Effector memory CD4-positive, alpha-beta T cell (primary cell): ENCODE measurements at places on chromosomes 2 and 18.

DNA sequence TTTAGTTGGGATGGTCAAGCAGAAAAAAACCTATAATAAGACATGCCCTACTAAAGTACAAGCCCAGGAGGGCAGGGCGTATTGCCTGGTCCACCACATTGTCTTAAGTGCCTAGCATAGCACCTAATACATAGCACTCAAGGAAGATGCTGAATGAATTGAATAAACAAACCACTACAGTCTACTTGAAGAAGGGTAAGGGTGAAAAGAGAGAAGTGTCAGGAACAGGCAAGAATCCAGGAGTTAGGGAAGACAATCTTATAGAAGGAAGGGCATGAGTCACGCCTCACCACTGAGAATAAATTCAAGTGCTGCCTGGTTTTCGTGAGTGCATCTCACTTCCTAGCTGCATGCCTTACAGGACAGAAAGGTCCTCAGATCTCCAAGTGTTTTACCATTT lies 13.9 kb downstream of the SLC19A3 start:
- H3K4me3 ChIP-seq = no peak overlapping the region
- H3K27ac ChIP-seq = no peak overlapping the region
- H3K27me3 ChIP-seq = no peaks in the 10 kb centered on the region
- no peaks in the 10 kb centered on the region for H3K4me1 ChIP-seq

GRCh38 chr2:173578404-173579107 lies 223.9 kb downstream of the CDCA7 start:
- H3K4me3 ChIP-seq = no peak overlapping the region
- H3K27ac ChIP-seq = no peak overlapping the region
- no peaks in the 10 kb centered on the region for H3K4me1 ChIP-seq
- no peaks in the 10 kb centered on the region for H3K27me3 ChIP-seq

DNA sequence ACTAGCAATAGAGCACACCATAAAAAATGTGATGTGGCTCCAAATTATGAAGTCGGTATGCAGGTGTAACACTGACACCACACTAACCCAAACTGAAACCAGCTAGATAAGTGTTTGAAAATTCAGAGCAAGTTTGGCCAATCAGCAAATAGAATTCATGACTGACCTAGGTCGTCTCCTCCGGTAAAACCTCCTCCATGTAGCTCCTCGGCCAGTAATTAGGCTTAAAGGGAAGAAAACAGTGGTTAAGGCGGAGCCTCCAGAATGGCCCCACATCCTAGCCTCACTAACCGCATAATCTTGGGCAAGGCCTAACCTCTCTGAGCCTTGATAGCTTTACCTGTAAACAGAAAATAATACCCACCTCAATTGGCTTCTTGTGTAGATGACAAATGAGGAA lies 30.1 kb downstream of the C1D start:
- no peak overlapping the region for H3K27ac ChIP-seq
- no peaks in the 10 kb centered on the region for H3K36me3 ChIP-seq
- H3K27me3 ChIP-seq = no peaks in the 10 kb centered on the region
- DNase-seq = no peak

- H3K27me3 ChIP-seq = no peaks in the 10 kb centered on the region
Measured at GRCh38 chr2:113025737-113026136, 20.5 kb downstream of the IL36A start.

DNA sequence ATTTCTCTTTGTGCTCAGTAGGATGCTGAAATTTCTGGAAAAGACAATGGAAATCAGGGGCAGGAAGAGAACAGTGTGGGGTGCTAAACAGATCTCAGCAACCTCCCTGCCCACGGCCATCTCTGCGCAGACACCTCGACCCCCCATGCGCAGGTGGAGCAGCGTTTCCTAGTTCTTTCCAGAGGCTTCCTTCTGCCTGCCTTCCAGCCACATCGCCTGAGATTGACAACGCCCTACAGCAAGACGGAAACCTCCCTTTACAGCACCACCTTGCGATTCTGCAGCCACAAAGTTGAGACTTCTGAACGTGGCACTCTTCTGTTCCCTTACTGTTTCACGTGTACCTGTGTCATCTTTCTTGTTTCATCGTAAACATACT lies 31.4 kb upstream of the CASP8 start:
- peaks cover 13% of the 10 kb centered on the region for H3K4me1 ChIP-seq
- H3K4me3 ChIP-seq = no peak overlapping the region
- no peak for DNase-seq

GRCh38 chr2:20018601-20019152 lies 6.2 kb upstream of the MATN3 start:
- no peak overlapping the region for H3K4me3 ChIP-seq
- no peak overlapping the region for H3K27ac ChIP-seq
- DNase-seq = no peak
- H3K36me3 ChIP-seq = no peaks in the 10 kb centered on the region
- no peaks in the 10 kb centered on the region for H3K27me3 ChIP-seq
- H3K4me1 ChIP-seq = no peaks in the 10 kb centered on the region

GRCh38 chr2:105800036-105800713 lies 55.5 kb downstream of the NCK2 start:
- DNase-seq = no peak
- H3K27me3 ChIP-seq = no peaks in the 10 kb centered on the region
- peaks cover 90% of the 10 kb centered on the region for H3K4me1 ChIP-seq
- no peak overlapping the region for H3K4me3 ChIP-seq
- H3K27ac ChIP-seq = peak overlapping the region; percentile 75
